ENCODE measurements at places on chromosomes 7 and 10. TPM values are rescaled to one million over a fixed set of nuclear protein-coding genes. Genes with fewer than 3 reads are reported as not detected.
A peak's percentile ranks its signal among the peaks of the same experiment; 100 is the strongest.

LARP4B gene
- total RNA-seq: 45.6 TPM

GSAP gene
- total RNA-seq: 3.3 TPM

EPO gene
- not detected for total RNA-seq

HACD1 gene
- 39.0 TPM for total RNA-seq

PRKAR2B gene
- 0.85 TPM for total RNA-seq

NEUROD6 gene
- not detected for total RNA-seq

CYTH3 gene
- 20.2 TPM for total RNA-seq

MYO3A gene
- total RNA-seq: not detected

GRCh38 chr7:57407125-57407524 is 42.9 kb upstream of the ZNF716 start:
- no peak overlapping the region for H3K27ac ChIP-seq
- no peaks in the 10 kb centered on the region for H3K4me1 ChIP-seq
- H3K36me3 ChIP-seq: no peaks in the 10 kb centered on the region
- DNase-seq: no peak
- no peak overlapping the region for H3K4me3 ChIP-seq

- H3K27ac ChIP-seq: no peak overlapping the region
- DNase-seq: no peak
- H3K27me3 ChIP-seq: peaks cover 3% of the 10 kb centered on the region
- no peaks in the 10 kb centered on the region for H3K36me3 ChIP-seq
These were observed 8.1 kb downstream of the ADAP1 start for GRCh38 chr7:946256-946996.

- peaks cover 68% of the 10 kb centered on the region for H3K4me1 ChIP-seq
- no peak for DNase-seq
- H3K27me3 ChIP-seq: no peaks in the 10 kb centered on the region
- no peaks in the 10 kb centered on the region for H3K36me3 ChIP-seq
These were observed 12.7 kb downstream of the CUL1 start for GRCh38 chr7:148711191-148712102.

GRCh38 chr10:116444527-116445142 is 17.0 kb downstream of the PNLIPRP3 start:
- H3K4me1 ChIP-seq: no peaks in the 10 kb centered on the region
- no peaks in the 10 kb centered on the region for H3K27me3 ChIP-seq
- H3K27ac ChIP-seq: no peak overlapping the region
- no peaks in the 10 kb centered on the region for H3K36me3 ChIP-seq
- no peak for DNase-seq
- no peak overlapping the region for H3K4me3 ChIP-seq

DNA sequence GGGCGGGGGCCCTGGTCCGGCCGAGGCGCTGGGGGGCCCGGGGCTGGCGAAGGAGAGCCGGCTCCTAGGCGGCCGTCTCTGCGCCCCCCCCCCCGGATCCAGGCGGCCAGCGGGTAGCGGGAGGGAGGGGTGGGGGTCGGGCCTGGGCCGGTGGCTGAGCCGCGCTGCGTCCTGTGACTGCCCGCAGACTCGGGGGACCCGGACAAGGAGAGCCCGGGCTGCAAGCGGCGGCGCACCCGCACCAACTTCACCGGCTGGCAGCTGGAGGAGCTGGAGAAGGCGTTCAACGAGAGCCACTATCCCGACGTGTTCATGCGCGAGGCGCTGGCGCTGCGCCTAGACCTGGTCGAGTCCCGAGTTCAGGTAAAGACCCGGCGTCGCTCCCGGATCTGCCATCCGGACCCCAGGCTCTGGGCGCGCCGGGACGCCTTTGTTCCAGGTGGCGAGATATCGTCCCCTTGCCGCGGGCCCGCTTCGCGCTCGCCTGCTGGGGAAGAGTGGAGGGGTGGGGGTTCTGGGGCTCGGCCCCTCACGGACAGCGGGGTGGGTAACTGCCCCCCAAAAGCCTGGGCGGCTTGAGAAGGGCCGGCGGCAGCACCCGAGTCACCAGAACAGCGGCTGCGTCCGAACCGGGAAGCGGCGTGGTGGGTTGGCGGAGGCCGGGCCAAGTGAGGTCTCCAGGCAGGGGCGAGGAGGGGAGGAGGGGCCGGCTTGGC is 819 bp downstream of the UNCX start:
- peaks cover 73% of the 10 kb centered on the region for H3K27me3 ChIP-seq
- no peak for DNase-seq
- no peaks in the 10 kb centered on the region for H3K36me3 ChIP-seq
- peaks cover 3% of the 10 kb centered on the region for H3K4me1 ChIP-seq
- H3K4me3 ChIP-seq: no peak overlapping the region

DNA sequence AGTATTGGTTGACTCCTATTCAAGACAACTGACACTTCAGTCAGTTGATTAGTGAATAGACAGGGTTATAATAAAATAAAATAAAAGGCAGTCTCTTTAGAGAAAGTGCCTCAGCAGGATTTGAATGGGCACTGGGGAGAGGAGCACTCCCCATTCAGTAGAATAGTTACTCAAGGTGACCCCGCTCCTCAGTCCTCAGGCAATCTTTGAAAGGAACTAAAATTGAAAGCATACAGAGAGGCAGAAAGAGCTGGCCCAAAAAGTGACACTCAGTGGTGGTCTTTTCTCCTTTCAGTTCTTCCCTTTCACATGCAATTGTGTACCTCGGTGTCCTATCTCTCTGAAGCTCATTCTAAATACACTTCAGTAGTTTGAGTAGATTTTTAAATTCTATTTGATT is 47.4 kb upstream of the MACC1 start:
- no peaks in the 10 kb centered on the region for H3K36me3 ChIP-seq
- no peak overlapping the region for H3K4me3 ChIP-seq
- H3K4me1 ChIP-seq: no peaks in the 10 kb centered on the region
- no peak for DNase-seq
- no peaks in the 10 kb centered on the region for H3K27me3 ChIP-seq

DNA sequence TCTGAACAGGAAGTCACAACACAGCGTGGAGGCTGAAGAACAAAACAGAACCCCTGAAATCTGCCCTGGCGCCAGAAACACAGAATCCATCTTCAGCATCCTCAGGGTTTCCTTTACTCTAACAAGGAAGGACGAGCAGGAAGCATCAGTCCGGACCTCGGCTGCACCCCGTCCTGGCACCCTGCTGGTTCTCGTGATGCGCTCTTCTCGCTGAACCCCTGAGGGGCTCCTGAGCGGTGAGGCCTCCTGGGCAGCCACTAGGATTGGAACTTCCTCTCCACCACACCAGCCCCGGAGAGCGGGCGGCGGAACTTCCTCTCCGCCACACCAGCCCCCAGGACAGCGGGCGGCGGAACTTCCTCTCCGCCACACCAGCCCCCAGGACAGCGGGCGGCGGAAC is 461.9 kb downstream of the PTPRN2 start:
- H3K27ac ChIP-seq: no peak overlapping the region
- no peak overlapping the region for H3K4me3 ChIP-seq
- DNase-seq: no peak
- no peaks in the 10 kb centered on the region for H3K36me3 ChIP-seq

- H3K4me1 ChIP-seq: no peaks in the 10 kb centered on the region
- H3K4me3 ChIP-seq: no peak overlapping the region
- H3K36me3 ChIP-seq: no peaks in the 10 kb centered on the region
- no peak for DNase-seq
These were observed 13.2 kb upstream of the GIMAP1 start for GRCh38 chr7:150703209-150703608.

DNA sequence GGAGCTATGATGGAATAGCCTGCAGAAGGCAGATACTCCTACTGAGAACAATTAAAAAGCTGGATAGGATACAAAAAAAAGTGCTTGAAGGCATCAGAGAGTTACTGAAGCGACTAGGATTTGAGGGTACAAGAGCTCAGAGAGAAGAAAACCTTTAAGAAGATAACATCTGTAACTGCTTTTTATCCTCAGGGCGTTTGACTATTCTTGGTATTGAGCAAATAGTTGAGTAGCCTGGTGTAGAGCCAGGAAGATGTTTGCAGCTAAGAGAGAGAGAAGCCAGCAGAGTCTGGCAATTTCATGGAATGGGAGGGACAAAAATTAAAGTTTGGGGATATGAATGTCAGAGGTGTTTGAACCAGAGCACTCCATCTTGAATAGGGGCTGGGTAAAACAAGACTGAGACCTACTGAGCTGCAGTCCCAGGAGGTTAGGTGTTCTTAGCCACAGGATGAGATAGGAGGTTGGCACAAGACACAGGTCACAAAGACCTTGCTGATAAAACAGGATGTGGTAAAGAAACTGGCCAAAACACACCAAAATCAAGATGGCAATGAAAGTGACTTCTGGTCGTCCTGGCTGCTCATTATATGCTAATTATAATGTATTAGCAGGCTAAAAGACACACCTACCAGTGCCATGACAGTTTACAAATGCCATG is 428.8 kb downstream of the SH2D4B start:
- H3K4me1 ChIP-seq: no peaks in the 10 kb centered on the region
- H3K27ac ChIP-seq: no peak overlapping the region
- no peaks in the 10 kb centered on the region for H3K36me3 ChIP-seq
- no peak overlapping the region for H3K4me3 ChIP-seq
- no peak for DNase-seq

DNA sequence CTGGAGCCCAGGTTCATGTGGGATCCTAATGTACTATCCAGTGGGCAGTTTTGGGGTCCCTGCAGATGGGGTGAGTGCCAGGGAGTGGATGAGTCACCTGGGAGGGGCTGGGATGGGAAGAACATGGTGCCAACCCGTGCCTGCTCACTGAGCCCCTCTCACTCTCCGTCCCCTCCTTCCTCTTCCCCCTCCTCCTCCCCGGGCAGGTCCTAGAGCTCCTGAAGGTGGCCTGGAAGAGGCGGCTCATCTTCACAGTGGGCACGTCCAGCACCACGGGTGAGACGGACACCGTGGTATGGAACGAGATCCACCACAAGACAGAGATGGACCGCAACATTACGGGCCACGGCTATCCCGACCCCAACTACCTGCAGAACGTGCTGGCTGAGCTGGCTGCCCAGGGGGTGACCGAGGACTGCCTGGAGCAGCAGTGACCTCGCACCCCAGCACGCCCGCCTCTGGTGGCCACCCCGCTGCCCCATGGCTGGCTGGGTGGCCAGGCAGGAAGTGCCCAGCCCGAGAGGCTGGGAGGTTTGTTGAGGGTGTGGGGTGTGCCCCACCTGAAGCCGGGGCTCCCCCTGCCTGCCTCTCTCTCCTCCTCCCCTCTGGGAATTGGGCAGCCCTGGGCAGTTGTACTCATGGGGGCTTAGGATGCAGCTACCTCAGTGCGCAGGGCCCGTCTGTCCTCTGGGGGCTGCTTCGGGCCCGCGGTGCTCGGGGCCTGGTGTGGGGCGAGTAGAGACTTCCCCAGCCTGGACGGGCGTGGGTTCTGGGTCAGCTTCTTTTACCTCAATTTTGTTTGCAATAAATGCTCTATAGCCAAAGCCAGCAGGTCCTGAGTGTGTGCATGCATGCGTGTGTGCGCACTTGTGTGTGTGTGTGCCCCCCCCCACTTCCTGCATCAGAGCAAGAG is 4.9 kb upstream of the UPK3B start:
- H3K4me3 ChIP-seq: no peak overlapping the region
- H3K27me3 ChIP-seq: no peaks in the 10 kb centered on the region
- peaks cover 9% of the 10 kb centered on the region for H3K36me3 ChIP-seq

DNA sequence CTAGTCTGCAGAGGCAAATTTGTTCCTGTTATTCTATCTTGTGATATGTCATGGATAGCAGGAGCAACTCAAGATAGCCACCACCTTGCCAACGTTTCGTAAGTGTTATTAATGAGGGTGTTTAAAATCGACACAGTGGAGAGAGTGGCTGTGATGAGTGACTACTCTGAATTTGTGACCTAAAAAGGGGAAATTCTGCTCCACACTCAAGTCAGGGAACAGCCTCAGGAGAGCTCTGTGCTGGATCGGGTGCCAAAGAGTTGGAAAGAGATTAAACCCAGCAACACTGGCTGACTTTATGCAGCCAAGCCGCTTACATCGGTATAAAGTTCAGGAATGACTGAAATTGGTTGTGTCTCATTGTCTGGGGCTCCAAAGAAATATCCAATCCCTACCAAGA is 9.5 kb downstream of the TACC2 start:
- H3K27ac ChIP-seq: peak overlapping the region; percentile 96
- H3K4me1 ChIP-seq: peaks cover 63% of the 10 kb centered on the region
- DNase-seq: no peak
- no peaks in the 10 kb centered on the region for H3K27me3 ChIP-seq
- H3K36me3 ChIP-seq: no peaks in the 10 kb centered on the region
- H3K4me3 ChIP-seq: peak overlapping the region; percentile 37

- H3K36me3 ChIP-seq: no peaks in the 10 kb centered on the region
- H3K27ac ChIP-seq: no peak overlapping the region
- H3K27me3 ChIP-seq: no peaks in the 10 kb centered on the region
- no peak for DNase-seq
- H3K4me1 ChIP-seq: no peaks in the 10 kb centered on the region
These were observed 875.5 kb downstream of the XPNPEP1 start for GRCh38 chr10:109047856-109048255.

- no peak overlapping the region for H3K4me3 ChIP-seq
- DNase-seq: no peak
- H3K27ac ChIP-seq: no peak overlapping the region
These were observed 30.4 kb upstream of the HABP2 start for GRCh38 chr10:113522460-113522859.

DNA sequence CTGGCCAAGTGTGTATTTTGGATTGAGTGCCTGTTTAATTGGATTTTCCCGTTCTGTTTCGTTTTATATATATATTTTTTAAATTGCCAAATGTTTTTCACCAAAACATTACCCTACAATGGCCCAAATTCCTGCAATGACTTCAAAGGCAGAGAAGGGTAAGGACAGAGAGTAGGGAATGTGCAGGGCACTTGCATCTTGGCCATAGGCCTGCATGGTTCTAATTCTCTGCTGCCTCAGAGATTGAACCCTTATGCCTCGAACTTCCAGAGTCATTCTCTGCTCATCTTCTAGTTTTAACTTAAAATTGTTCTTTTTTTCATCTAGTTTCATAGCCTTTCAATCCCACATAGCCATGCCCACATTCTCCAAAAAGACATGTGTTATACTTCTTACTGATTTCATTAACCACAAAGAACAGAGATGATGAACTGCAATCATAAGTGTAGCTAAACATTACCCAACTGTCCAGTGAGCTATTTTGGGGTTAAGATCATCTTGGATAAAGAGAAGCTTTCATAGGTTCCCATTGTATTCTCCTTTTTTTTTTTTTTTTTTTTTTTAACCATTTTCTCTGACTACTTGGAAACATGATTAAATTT is 177.6 kb downstream of the PLXDC2 start:
- no peak overlapping the region for H3K4me3 ChIP-seq
- no peak overlapping the region for H3K27ac ChIP-seq
- no peaks in the 10 kb centered on the region for H3K36me3 ChIP-seq
- peaks cover 7% of the 10 kb centered on the region for H3K4me1 ChIP-seq

GRCh38 chr10:66752714-66753113 is 173.1 kb upstream of the LRRTM3 start:
- no peaks in the 10 kb centered on the region for H3K27me3 ChIP-seq
- no peak for DNase-seq
- no peak overlapping the region for H3K4me3 ChIP-seq
- no peaks in the 10 kb centered on the region for H3K4me1 ChIP-seq
- H3K27ac ChIP-seq: no peak overlapping the region
- no peaks in the 10 kb centered on the region for H3K36me3 ChIP-seq

GRCh38 chr7:19464241-19464640 is 244.6 kb downstream of the POLR1F start:
- H3K4me1 ChIP-seq: no peaks in the 10 kb centered on the region
- H3K27me3 ChIP-seq: no peaks in the 10 kb centered on the region
- DNase-seq: no peak

- H3K27ac ChIP-seq: no peak overlapping the region
- no peaks in the 10 kb centered on the region for H3K27me3 ChIP-seq
- DNase-seq: no peak
- H3K4me3 ChIP-seq: no peak overlapping the region
- no peaks in the 10 kb centered on the region for H3K36me3 ChIP-seq
These were observed 5.1 kb downstream of the PHYH start for GRCh38 chr10:13294784-13295183.
